ENCODE measurements at places on chromosomes 7 and 10.

DNA sequence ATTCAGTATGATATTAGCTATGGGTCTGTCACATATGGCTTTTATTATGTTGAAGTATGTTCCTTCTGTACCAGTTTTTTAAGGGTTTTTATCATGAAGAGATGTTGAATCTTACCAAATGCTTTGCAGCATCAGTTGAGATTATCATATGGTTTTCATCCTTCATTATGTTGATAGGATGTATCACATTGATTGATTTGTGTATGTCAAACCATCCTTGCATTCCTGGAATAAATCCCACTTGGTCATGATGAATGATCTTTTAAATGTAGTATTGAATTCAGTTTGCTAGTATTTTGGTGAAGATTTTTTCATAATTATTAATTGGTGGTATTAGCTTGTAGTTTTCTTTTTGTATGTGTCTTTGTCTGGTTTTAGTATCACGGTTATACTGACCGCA, 185.9 kb downstream of the MBL2 start:
- DNase-seq = no peak

GRCh38 chr10:44316187-44316921, 68.5 kb downstream of the CXCL12 start:
- no peak for DNase-seq

GRCh38 chr10:5630112-5630436, 36.3 kb downstream of the ASB13 start:
- DNase-seq = no peak

DNA sequence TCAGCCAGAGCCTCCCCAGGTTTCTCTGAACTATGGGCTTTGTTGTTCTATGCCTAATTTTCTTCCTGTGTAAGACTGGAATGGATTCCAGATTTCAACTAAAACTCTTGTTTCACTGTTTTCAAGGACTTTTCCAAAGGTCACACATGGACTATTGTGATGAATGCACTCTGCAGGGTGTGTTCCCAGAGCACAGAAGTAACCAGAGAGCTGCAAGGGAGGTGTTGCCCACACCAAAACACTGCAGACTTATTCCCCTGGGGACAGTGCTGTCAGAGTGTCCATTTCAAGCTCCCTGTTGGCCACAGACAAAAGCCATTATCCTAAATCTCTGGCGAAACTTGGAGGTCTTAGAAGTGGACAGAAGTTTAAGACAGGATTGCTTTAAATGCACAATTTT, 231.6 kb downstream of the TRIL start:
- DNase-seq = no peak

- DNase-seq = no peak
Observed at GRCh38 chr10:95513008-95513589, 48.1 kb downstream of the SORBS1 start.

GRCh38 chr10:30229536-30229935, 119.5 kb downstream of the MTPAP start:
- DNase-seq = no peak

DNA sequence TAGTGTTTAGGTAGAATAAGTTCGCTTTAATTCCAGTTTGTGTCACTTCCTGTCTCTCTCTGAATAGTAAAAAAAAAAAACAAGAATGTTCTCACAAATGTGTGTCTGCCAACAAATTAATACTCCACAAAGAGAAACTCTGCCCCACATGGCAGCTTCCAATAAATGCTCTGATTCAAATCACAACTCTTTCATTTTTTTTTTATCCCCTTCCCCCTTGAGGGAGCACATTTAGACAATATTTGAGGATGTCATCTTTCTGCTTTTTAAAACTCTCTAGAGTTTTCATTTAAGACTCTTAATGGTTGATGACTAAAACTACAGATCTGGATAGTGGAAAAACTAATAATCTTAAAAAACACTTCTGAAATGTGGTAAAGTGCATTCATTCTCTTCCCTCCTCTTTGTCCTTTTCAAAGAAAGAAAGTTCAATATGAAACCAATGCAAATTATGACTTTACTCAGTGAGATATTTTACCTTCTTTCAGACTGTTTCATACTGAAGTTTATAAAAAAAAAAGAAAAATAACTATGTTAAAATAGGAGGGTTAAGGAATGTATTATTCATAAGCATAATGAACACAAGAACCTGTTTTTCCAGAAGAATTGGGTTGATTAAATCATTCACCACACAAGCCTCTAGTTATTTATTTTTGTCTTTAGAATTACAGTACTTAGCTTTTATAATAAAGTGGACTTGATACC, 42.3 kb downstream of the ARID5B start:
- DNase-seq = no peak

DNA sequence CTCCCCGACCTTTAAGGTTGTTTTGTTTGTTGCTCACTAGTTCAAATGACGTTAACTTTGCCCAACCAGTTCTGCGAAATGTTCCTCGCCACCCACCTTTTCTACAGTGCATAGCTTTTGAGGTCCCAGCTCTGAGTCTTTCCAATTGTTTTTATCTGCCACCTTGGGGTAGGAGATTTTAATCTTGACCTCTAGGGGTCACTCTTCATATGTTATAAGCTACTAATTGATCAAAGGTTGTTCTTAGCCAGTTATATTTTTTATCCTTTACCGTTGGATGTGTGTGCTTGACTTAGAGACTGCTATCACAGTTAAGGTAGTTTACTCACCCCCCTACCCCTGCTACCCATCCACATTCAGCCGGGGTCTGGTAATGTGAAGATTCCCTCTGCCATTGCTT, 372.4 kb downstream of the SUGCT start:
- no peak for DNase-seq

DNA sequence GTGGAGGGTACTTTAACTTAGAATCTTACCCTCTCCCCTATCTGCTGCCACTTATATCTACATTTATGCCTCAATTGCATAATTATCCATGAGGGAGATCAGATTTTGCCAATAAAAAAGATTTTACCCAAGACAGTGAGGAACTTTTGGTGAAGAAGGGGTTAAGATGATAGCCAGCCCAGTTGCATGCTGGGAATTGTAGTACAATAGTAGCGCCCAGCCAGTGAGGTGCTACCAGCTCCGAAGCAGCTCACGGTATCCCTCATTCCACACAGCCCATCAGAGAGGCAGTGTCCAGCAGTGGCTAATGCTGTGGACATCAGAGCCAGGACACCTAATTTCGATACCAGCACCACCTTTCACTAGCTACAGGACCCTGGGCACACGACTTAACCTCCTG, 5.9 kb upstream of the LGI1 start:
- DNase-seq = no peak

DNA sequence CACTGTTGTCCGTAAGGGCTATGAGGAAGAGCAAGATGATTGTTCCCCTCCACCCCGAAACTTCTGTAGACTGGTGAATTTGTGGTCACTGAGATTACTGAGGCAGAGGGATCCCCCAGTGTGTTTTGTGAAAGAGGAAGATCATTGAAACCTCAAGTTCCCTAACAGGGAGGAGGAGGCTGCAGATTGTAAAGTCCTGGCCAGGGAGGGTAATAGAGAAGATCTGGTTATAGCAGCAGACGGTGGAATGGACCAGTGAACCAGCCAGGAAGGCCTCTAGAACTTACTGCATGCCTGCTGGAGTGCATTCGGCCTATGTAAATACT, 31.1 kb downstream of the LMTK2 start:
- DNase-seq = no peak

- no peak for DNase-seq
Observed at GRCh38 chr7:1593904-1594421, 24.1 kb upstream of the PSMG3 start.

DNA sequence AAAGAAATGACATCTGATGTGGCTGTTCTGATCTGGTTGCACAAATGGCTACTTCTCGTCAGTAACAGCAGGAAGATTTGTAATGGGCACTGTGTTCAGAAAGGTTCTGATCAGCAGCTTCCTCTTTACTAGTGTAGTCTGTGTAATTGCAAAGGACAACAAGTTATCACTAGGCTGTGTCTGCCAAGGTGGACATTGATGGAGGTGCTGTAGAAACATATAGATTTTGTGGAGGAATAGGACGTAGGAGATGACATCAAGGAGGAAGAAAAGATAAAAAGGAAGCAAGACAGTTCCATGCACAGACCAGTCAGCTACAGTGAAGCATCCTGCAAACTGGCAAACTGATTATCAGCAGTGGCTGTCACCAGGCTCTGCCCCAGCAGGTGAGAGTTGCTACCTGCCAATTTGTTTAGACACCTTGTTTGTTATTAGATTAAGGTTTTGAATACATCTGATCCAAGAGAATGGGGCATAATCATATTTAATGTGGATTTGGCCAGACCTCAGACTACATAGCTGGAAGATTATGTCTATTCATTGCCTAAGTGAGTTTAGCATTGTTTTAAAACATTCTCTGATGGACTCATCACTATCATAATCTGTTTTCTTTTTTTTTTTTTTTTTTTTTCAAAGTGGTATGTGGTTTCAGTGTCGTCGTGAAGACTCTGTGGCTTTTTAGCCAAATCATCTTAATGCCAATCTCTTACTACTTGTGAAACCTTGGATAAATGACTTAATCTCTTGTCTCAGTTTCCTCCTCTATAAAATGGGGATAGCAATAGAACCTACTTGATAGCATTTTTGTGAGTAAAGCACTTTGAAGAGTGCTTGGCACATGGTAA, 417.9 kb upstream of the LRGUK start:
- no peak for DNase-seq

DNA sequence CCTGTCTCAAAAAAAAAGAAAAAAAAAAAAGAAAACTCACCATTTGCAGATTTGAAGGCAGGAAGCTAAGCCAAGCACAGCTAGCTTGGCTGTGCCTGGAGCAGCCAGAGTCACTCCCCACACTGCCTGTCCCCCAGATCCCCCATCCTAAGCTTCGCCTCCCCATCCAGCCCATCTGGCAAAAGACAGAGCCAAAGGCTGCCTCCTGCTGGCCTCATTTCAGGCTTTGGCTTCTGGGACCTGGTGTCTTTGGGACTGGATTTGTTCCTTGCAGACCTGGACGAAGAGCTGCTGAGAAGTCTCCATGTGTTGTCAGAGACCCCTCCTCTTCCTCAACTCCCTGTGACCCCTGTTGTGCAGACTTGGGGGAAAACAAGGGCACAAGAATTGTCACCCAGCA, 8.1 kb downstream of the ASL start:
- DNase-seq = no peak

DNA sequence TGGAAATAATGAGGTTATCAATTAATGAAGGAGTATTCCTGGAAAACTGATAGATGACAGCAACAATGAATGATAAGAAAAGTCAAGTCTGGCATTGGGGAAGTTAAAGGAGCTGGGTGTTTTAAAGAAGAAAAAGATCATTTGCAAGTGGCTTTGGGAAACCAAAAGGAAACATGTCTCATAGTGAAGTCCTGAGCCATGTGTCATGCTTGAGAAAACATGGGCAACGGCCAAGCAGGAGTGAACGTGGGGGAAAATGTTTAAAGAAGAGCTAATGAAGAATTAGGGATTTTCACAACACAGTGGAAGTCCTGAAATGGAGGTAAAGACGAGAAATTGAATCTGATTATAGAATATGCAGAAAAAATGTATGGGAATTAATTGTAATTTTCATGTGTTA, 1383.2 kb upstream of the CELF2 start:
- DNase-seq = no peak

- no peak for DNase-seq
Observed at GRCh38 chr10:82310839-82311238, 435.8 kb downstream of the NRG3 start.

- no peak for DNase-seq
Observed at GRCh38 chr10:47451998-47452494, 31.9 kb downstream of the ANXA8 start.

DNA sequence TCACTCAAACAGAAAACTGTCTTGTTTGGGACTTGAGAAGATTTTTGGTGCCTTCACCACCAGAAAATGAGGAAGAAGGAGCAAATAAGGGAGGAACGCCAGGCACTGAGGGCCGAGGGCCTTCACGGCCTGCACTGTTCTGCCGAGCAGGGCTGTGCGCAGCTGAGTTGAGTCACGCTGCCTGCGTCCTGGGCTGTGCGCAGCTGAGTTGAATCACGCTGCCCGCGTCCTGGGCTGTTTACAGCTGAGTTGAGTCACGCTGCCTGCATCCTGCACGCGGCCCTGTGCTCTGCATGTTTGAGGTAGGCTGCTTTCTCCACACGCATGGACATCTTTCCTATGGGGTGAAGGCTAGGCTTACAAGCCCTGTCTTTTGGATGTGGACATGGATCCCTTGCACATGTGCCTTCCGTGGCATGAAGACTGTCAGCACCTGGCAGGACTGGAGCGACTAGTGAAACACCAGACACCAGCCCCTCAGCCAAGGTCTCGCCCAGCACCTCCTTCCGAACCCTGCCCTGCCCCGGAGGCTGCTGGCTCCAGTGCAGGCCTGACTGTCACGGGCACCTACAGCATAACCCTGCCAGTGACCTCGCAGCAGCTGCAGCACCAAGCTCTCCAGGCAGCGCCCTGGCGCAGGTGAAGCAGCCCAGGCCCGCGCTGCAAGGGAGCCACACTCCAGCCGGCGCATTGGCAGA, 96.7 kb downstream of the HTR5A start:
- no peak for DNase-seq

GRCh38 chr7:137880432-137880831, 33.7 kb upstream of the DGKI start:
- no peak for DNase-seq

DNA sequence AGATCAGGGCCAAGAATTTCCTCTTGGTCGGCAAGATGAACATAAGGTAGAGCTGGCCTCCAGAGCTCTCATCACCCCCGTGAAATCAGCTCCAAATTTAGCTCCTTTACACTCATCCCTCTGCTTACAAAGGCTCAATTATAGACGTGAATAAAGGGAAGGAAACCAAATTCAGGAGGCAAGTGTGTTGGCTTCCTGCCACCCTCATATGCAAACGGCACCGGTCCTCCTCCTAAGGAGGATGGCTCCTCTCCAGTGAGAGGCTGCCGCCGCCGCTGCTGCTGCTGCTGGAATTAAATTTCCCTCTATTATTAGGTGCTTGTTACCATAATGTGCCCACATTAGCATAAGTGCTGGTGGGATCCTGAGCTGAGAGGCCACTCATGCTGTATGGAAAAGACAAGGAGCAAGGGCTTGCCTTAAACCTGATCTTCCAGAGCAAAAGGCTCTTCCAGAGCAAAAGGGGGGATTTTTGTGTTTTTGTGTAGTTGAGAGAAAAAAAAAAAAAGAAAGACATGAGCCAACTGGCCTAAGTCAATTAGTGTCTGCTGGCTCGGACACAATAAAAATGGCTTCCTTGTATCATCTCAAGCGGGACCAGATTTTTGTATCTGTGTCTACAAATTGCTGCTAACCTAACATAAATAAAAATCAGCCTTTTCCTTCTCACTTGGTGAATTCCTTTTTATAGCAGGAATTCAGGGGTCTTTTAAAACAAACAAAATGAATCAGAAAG, 68.4 kb downstream of the CDHR3 start:
- no peak for DNase-seq

DNA sequence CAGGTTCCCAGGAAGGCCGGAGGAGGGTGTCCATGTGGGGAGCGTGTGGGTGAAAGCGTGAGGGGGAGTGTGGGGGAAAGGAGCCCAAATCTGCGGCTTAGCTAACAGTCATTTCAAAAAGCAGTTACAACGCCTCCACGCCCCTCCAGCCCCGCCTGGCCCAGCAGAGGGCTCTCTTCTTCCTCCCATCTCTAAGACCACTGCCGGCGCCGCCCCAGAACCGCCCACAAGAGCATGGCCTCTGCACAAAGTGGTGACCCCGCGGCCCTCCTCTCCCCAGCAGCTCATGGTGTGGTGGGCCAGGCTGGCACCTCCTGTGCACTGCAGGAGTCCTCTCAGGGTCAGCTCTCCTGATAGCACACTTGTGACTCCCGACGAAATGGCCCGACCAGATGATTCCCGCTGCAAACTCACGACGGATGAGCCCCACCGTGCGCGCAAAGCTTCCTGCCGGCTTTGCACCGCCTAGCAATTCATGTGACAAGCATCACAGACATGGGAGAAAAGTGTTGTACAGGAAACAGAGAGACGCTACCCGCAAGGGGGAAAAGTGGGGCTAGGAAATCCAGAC, 12.4 kb upstream of the HUS1 start:
- no peak for DNase-seq

Data from NCI-H187 (cell line).